CD8-positive, alpha-beta T cell (primary cell): ENCODE measurements at places on chromosomes 16 and 17.

DNA sequence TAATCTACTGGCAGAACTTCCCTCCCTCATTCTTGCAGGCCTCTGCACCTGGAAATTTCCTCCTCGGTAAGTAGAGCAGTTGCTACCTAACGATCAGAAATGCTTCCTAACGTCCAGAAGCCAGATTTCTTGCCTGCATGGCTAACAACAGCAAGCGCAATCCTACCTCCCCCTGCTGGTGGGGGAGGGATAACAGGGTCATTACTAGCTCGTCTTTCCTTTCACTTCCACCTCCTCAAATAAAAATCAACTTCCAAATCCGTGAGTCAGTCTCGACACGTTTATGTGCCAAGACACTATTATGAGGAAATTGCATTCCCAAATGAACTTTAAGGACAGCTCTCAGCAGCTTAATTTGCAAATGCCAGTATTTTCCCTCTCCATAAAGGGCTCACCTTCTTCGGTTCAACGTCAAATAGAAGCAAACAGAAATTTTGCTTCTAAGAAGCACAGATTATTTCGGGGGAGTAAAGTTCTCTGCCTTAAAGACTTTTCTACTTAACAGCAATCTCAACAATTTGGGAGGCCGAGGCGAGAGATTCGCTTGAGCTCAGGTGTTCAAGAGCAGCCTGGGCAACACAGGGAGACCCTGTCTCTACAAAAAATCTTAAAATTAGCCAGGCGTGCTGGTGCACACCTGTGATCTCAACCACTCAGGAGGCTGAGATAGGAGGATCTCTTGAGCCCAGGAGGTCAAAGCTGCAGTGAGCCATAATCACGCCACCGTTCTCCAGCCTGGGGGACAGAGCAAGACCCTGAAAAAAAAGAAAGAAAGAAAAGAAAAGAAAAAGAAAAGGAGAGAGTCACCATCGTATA, 188.6 kb upstream of the PSMD7 start:
- DNase-seq, result peak; percentile 21

DNA sequence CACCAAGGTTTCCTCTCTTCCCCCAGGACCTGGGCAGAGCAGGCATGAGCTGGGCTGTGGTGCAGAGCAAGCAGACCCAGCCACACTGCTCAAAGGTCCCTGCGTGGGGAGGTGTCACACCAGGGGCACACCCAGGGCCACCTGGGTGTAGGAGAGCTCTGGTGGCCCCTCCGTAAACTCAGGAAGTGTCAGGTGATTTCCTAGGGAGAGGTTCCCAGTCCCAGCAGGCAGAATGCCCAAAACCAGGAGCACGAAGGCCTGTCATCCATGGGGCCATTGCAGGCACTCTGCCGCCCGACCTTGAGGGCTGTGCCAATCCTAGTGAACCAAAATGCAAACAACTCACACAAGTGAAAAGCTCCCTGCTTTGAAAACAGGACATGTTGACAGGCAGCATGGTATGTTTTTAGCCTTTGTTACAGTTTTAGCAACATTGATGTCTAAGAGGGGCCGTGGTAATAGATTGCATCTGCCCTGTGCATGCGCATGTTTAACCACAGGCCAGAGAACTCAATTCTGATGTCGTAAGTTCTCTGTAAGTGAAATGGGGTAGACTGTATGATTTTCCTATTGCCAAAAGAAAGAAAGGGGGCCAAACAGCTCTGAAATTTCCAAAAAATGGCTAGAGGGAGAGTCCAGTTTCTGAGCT, 21.3 kb downstream of the CIBAR2 start:
- no peak for DNase-seq

GRCh38 chr16:82083710-82084353, 48.8 kb downstream of the HSD17B2 start:
- no peak for DNase-seq

DNA sequence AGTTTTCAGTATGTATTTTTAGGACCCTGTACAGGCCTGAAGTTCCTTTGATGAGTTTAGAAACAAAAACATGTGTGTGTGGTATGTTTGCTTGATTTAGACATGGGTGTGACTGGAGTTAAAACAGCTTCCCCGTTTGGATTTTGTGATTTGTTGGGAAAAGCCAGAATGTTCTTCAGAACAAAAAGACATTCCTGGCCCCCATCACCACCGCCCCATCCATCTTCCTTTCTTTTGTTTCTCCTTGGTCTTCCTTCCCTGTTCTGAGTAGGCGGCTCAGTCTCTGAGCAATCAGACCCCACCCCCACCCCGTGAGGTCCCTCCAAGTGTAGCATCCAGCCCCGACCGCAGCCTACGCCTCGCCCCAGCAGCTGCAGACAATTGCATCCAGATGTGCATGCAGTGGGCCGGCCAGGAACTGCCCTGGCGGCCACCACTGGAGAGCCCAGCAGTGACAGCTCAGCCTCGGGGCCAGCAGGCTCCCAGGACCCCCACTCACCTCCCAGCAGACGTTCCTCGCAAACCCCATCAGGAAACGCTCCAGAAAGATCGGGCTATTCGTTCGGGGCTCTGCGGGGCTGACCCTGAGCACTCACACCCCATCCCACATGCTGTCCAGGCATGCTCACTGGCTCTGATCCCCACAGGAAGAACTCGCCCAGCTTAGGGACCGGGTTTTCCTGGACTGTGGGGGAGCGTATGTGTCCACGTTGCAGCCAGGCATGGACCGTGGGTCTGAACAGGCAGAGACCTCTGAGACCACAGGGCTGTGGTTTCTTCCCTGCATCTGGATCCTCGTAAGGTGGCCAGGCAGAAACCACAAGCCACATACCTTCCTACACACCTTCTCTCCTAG, 99.8 kb upstream of the CDH5 start:
- DNase-seq, result no peak

- no peak for DNase-seq
Observed at GRCh38 chr17:81398176-81398831, 3.0 kb downstream of the BAHCC1 start.

DNA sequence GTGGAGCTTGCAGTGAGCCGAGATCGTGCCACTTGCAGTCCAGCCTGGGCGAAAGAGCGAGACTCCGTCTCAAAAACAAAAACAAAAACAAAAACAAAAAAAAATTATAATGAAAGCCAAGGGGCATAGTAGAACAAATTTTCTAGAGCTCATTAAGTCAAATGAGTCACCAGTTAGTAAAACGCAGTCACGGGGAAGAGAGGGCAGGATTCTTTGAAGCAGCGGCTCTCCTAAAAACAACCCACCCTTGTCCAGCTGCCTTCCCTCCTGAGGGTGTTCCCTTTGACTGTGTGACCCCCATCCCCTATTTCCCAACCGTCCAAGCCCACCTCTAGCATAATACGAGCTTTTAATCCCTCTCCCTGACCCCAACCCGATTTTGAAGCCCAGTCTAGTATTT, 44.1 kb upstream of the STH start:
- DNase-seq, result no peak

GRCh38 chr16:29256501-29256981, 150.0 kb downstream of the NPIPB11 start:
- no peak for DNase-seq
